GM19239 (cell line): ENCODE measurements at places on chromosomes 12 and 14.

- no peak for DNase-seq
These were observed 69.4 kb upstream of the RHOJ start for GRCh38 chr14:63134801-63135200.

DNA sequence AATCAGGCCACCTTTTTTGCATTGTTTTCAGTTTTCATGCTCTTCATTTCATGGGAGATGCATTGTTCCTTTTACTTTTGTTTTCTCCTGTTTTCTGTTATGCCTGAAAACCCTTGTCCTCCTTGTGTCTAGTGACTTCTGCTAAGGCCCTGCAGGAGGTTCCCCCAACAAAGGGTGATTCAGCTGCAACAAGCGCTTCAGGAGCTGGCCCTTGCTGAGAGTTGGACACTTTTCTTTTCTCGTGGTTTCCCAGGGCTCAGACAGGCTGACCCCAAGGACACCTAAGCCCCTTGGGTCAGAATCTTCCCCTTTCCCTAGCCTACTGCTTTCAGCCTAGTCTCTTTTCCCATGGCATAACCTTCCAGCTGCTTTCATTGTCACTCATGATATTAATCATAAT is 98.9 kb downstream of the PLXNC1 start:
- no peak for DNase-seq

DNA sequence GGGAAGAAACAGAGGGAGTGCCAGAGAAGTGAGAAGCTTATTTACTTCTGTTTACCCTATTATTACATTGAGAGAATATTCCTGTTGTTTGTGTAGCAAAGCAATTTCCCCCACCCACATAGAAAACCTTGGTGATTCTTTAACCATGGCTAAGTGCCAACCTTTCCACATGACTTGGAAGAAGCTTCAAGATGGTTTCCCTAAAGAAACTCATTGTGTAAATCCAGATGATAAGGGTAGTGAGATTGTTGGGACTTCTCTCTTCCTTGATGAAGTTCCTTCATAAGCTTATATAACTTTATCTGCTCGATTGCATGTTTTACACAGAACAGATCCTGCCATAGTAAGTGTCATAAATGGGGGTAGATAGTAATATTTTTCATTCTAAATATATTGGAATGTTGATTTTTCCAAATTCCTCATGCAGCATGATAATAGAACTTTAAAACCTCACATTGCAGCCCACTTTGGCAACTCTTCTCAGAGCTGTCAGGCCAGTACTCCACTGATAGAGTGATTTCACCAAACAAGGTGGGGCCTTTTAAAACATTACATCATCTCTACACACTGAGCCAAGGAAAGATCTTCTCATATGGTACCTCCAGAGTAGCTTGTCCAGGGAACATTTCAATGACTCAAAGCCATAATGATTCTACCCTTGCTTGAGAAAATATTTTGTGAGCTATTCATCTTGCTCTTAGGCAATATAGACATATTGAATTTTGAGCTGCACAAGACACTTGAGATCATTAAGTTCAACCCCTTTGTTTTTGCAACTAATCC is 47.8 kb upstream of the KIF21A start:
- DNase-seq = no peak

- DNase-seq = no peak
These were observed 143.8 kb upstream of the RTL1 start for GRCh38 chr14:101047326-101047725.

- DNase-seq = no peak
These were observed 1.1 kb downstream of the PTPN6 start for GRCh38 chr12:6952121-6952862.

DNA sequence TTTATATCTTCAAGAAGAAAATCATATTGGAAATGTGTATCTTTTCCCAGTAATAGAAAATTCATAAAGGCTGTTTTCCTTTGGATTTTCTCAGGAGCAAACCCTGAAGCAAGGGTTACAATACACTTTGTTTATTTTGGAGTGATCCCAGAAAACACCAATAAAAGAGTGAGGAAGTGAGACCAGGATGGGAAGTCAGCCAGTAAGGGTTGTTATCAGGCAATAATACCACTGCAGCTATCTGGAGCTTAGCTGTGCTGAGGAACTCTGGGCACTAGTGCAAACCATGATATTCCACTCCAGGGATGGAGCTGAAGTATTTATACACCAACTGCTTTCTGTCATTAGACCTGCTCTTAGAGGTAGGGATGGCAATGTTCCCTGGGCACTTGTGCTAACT is 1002.3 kb downstream of the FLRT2 start:
- DNase-seq = no peak

GRCh38 chr12:51687614-51688013 is 96.6 kb downstream of the SCN8A start:
- DNase-seq = no peak

GRCh38 chr14:73244541-73245290 is 7.4 kb downstream of the PAPLN start:
- DNase-seq = no peak

GRCh38 chr12:27772328-27773049 is 7.5 kb upstream of the KLHL42 start:
- no peak for DNase-seq

DNA sequence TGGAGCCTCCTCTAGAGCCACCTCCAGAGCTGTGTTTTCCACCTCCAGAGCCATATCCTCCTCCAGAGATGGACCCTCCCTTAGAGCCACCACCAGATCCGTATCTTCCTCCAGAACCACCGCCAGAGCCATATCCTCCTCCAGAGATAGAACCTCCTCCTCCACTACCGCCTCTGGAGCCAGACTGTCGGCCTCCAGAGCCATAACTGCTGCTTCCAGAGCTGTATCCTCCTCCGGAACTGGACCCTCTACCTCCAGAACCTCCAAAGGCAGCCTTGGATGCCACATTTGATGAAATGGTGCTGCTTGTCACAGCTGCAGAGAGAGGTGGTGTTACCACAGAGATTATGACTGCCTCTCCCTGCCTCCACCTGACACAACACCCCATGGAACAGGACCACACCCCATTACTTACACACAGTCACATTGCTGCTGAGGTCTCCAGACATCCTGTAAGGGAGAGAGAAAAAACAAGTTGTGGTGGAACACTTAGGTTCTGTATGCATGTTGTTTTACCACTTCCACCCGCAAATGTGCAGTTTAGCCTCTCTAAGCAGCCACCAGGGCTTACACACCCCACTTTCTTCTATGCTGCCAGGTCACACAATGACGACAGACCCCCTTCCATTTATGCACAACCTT is 6.8 kb downstream of the KRT2 start:
- no peak for DNase-seq

GRCh38 chr12:13197526-13198143 is 1.1 kb downstream of the EMP1 start:
- DNase-seq = no peak

DNA sequence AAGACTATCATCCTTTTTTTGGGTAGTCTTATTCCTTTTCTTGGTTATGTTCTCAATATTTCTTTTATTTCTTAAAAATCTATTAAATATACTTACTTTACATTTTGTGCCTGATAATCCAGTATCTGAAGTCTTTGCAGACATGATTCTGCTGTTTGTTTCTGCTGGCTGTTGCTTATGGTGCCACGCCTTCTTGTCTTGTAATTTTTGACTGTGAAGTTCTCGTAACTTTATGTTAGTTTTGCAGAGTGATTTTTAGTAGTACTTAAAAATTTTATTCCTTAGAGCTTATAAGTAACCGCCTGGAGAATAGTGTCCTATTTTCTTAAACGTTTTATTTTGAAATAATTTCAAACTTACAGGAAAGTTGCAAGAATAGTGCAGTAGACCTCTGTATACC is 10.5 kb downstream of the FRS2 start:
- no peak for DNase-seq

- DNase-seq = no peak
These were observed 11.1 kb upstream of the CLEC2A start for GRCh38 chr12:9943240-9943639.

DNA sequence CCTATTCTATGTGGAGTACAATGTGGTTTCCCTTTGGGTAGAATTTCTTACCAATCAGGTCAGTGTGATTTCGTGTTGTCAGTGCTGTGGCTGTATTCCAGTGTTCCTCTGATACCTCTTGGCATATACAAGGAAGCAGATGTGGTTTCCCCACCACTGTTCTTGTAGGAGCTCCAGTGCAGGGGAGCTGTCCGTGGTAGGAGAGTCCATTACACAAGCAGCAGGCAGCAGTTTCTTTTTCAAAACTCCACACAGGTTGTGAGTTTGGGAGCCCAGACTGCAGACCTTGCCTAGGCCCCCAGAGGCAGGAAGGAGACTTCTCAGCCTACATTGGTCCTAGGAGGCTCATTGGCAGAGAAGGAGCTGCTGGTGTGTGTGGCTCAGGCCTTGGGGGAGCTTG is 452.8 kb downstream of the AACS start:
- no peak for DNase-seq

- no peak for DNase-seq
These were observed 29.3 kb upstream of the EIF5 start for GRCh38 chr14:103304706-103305105.

DNA sequence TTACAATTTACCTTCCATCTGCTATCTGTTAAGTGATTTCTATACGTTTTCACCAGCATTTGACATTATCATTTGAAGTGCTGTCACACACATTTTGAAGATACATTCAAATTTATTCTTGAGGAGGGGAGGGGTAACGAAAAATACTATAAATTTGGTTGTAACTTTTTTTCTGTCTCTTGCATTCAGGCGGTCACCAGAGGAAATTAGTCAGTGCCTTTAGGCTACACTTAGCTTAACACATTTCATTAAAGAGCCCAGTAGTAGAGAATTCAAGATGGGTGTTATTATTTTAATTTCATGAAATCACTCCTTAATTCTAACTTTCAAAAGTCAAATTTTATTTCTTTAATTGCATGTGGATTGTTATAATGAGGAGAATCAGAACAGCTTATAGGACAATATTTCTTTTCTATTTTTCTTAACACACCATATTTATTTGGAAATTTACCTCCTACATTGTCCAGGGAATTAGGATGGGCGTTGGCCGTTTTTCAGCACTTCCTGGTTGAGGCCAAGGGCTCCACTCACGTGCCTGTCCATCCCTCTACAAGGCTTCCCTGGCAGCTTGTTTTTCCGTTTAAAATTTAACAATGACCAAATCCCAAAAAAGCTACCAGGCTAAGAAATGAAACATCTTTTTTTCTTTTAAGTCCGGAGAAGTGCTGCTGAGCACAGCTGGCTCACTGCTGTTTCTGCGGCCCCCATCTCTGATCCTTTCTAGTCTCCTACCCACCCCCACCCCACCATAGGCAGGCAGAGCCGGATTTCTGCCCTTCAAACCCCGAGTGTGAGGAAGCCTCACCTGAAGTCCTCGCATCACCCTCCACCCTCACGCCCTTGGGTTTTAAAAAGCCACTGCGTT is 1.1 kb upstream of the FAR2 start:
- DNase-seq = no peak

DNA sequence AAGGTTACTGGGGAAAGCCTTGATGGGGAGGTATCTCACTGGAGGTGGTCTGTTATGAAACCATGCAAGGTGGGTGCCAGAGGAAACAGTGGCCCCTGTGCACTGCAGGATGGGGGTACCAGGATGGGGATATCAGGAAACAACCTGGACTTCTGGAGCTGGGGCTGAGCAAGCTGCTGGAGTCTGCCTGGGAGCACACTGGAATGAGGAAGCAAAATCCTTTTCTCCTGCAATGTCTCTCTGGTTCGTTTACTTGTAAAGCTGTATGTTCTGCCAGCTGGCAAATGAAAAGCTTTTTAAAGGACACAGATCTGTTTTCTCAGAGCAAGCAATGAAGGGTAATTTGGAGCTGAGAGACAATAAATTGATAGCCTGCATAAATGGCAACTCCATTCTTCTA is 23.2 kb upstream of the SERPINA1 start:
- DNase-seq = no peak

DNA sequence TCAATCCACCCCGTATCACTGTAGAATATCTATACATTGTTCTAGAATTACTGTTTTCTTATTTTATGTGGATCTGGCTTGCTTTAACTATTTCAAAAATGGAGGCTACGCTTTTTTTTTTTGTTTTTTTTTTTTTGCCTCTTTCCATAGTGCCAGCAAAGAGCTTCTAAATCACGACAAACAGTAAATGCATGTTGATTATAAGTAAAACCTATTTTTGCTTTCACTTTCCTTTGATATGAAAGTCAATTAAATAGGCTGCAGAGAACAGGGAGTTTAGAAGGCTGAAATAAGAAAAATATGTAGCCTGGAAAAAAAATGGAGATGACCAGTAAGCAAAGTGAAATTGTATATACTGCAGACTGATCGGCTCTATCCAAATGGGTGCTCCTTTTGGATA is 112.3 kb upstream of the AMIGO2 start:
- no peak for DNase-seq

- DNase-seq = no peak
These were observed 151.5 kb downstream of the PRKCH start for GRCh38 chr14:61472801-61473376.

- peak; percentile 60 for DNase-seq
These were observed 98.2 kb downstream of the SNAPC1 start for GRCh38 chr14:61860294-61860918.

DNA sequence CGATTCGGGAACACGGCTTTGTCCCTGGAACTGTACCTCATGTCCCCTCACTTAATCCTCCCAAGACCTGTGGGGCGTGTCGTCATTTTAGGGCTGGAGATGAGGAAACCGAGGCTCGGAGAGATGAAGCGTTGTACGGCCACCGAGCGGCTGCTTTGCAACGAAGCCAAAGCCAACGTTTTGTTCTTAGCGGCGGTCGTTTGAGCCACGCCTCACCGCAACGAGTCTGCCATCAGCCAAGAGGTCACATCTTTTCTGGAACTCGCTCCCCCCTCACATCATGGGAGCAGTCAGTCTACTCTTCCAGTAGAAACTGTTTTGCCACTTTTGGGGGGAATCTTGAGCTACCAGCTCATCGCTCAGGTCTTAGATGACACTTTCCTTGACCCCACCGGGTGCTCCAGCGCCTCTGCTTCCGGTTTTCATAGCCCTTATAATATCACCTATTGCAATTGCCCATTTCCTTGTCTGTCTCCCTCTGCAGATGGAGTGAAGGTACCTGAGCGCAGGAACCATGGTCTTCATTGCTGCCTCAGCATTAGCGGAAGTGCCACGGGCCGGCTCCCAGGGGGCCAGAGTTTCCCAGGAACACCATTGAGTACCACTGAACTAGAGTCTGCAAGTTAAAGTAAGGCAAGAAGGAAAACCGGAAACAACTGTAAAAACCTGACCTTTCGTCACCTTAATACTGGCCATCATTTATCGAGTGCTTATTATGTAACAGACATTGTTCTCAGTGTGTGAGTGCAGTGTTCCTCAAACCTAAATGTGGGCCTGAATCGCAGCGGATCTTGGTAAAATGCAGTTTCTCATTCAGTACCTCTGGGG is 19.6 kb downstream of the NINJ2 start:
- no peak for DNase-seq

- DNase-seq = no peak
These were observed 80.8 kb downstream of the DACT1 start for GRCh38 chr14:58718226-58719205.

DNA sequence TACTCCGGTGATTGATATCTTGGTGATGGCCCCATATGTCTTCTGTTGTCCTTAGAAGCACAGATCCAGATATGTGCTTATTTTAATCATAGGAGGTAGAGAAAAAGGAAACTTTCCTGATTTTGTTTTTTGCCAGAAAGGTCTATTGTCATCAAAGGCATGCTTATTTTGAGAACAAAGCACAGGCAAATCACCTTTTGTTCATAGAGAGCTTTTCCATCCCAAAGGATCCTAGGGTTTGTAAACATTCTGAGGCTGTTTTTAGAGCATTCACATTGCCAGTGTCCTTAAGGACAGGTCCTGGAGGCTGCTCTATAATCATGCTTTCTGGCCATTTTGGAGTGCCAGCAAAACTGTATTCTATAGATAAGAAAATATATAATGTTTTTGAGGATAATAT is 148.5 kb upstream of the SEL1L start:
- no peak for DNase-seq
